Stimulated activated CD4-positive, alpha-beta T cell treated with anti-CD3 and anti-CD28 coated beads, Interleukin-1b, Interleukin-23, amount 100 ng/mL, for 1 hour (primary cell): ENCODE measurements at places on chromosomes 5 and 9.

DNA sequence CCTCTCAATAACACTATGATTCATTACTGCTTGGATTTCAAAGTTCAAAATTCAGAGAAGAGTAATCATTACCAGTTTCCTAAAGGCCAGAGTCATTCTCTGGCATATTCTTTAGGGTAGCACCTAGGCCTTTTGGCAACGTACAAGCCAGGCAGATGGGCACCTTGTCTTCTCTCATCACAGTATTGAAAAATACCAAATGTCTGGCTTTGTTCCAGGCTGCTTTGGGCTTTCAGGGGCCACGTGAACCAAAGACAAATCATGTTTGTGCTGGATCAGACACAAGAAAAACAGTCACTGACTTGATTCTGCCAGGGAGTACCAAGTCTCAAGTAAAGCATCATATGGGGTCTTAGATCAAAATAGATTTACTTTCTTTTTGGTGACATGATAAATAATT lies 15.5 kb downstream of the MEGF9 start:
- DNase-seq, result no peak

- no peak for DNase-seq
Measured at GRCh38 chr9:18941060-18941740, 91.8 kb downstream of the SAXO1 start.

DNA sequence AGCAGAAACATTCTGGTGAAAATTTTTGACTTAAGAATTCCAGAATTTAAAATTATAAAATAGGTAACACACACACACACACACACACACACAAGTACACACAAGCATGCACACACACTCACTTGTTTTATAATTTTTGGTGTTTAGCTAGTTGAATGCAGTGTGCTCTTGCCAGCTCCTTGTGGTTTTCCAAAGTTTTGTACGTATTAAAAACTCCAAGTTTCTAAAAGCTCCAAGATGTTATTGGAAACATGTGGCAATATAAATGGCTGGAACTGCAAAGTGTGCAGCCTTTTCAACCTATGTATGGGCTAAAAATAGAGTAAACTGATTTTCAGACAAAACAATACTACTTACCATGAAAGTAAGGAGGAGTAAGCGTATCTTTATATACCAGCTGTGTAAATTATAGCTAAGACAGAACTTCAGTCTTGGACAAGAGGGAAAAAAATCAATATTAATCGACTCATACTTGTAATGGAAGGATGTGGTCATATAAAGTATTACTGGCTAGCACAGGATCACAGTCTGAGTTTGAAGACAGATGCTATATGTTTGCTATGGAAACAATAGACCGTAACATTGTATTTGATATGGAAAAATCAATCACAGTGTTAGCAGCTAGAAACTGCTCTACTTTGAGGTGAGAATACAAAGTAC lies 727.1 kb upstream of the GRAMD2B start:
- no peak for DNase-seq

DNA sequence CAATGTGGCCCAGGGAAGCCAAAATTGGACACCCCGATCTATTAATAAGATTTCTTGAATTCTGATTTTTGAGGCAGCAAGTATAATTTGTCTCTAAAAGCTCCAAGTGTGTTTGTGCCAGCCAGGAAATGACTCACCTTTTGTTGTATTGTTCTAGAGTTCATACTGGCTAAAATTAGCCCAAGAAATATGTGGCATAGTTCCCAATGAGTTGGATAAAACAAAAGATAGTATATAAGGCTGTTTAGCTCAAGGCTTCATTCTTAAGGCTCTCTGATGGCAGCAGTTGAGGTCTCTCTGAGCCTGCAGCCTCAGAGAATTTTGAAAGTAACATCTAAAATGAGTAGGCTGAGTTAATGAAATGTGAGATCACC lies 21.6 kb downstream of the HMGXB3 start:
- DNase-seq, result no peak

- no peak for DNase-seq
Measured at GRCh38 chr5:6717247-6717646, 4.0 kb downstream of the TENT4A start.

GRCh38 chr9:89356782-89357181 lies 38.5 kb downstream of the SECISBP2 start:
- no peak for DNase-seq

GRCh38 chr5:151464101-151464500 lies 16.7 kb downstream of the SLC36A1 start:
- DNase-seq, result no peak

DNA sequence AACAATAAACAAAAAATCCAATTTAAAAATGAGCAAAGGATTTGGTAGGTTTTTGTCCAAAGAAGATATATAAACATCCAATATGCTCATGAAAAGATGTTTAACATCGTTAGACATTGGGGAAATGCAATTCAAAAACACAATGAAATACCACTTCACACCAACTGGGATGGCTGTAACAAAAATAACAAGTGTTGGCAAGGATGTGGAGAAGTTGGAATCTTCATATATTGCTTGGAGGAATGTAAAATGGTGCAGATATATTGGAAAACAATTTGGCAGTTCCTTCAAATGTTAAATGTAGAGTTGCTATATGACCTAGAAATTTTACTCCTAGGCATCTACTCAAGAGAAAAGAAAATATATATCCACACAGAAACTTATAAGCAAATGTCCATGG lies 224.3 kb downstream of the AUH start:
- DNase-seq, result no peak

DNA sequence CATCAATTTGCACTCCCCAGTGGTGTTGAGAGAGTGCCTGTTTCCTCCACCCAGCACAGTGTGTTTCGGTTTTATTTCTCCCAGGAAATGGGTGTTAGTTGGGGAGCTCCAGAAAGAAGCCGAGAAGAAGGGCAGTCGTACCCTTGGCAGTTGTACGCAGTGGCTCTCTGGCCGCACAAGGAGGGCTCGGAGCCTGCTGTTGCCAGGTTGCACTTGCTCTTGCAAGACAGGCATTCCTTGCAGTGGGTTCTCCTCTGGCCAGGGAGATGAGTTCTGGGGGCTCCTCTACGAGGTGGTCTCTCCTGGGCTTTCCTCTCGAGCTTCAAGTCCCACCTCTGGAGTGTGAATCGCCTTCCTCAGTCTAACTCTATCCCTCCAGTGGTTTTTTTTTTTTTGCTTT lies 29.1 kb downstream of the QRFP start:
- DNase-seq, result no peak

DNA sequence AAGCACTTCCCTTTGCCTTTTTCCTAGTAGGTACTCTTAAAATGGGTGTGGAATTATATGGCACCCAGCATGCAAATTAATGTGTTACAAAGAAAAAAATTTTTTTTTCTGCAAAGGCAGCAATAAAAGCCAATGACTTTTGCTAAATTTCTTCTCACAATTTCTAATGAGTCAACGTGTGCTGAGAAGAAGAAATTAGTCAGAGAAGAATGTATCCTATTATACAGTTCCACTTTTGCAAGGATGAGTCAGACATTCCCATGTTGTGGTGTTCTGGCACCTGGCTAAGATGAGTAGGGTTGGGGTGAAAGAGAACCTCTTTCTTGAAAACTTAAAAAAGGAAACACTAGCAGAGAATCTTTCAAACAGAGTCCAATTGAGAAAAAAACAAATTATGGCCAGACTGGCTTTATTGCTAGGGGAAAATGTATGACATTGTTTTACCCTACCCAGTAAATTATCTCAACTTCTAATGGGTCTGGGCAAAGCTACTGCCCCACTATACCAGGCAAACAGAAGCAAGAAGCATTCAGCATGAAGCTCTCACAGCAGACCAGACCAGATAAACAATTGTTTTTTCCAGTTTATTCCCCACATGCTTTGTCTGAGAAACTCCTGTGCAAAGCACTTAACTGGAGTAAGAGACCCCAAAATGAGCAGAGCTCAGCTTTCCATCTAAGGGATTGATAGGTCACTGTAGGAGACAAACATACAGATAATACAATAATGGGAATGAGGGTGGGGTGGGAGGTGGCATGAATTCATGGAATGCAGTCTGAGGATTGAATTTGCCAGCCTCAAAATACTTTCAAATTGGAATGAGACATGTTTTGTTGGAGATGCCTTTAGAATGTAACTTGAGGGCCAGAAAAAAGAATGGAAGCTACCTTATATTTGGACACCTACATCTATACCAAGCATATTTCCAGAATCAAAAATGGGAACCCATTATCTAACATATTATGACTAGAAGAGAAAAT lies 220.8 kb upstream of the RFX3 start:
- DNase-seq, result no peak

DNA sequence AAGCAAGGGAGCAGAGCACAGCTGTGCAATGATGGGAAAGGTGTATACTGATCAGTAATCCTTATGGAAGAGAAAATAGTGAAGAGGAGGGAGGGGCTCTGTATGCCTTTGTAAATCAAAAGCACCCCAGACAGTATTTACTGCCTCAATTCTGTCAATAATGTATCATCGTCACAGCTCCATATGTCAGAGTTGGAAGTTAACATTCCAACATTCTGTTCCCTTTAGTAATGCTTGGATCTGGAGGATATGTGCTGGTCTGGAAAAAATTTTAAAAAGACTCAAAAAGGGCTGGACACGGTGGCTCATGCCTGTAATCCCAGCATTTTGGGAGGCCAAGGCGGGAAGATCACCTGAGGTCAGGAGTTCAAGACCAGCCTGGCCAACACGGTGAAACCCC lies 310.4 kb downstream of the ACTL7B start:
- no peak for DNase-seq

GRCh38 chr9:110606179-110606790 lies 26.7 kb upstream of the SVEP1 start:
- no peak for DNase-seq

- no peak for DNase-seq
Measured at GRCh38 chr5:42875785-42876374, 64.2 kb upstream of the SELENOP start.

DNA sequence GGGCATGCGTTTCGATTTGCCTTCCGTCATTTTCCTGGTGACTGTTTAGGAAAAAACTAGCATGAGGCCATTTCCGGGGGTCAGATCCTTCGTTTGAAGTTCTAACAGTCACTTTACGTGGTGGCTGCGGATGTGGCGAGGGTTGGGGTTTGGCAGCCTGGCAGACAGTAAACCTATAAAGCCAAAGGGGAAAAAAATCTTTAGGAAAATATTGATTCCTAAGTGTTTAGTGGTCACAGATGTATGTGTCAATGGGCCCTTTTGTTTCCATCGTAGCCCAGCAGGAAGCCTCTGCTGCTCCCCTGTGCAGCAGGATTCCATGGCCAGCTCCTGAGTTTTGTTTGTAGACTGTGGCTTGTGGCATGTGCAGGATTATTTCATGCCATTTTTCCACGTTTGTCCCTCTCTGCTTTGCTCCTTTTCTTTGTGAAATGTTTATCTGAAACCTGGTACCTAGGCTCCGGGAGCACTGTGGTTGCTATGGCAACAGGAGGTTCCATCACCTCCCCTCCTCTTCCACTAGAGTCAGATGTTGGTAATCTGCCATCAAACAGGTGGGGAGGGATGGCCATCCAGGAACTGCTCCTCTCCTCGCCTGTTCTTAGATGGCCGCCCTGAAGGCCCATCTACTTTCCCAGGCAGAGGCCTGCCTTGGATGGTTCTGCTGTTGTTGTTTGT lies 202.3 kb downstream of the AOPEP start:
- no peak for DNase-seq

DNA sequence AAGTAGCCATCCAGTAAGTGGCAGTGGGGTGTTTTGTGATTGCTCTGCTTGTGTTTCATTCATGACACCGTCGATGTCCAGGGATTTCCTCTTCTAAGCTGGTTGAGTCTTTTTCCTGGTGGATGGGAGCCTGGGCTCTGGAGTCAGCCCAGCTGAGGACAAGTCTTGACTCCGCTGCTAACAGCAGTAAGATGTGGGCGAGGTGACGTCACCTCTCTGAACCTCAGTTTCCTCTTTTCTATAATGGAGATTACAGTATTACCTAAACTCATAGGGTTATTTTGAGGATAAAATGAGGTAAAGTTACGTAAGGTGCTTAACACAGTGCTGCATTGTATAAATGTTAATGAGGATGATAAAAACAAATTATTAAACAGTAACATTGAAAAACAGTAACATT lies 21.3 kb downstream of the FGF1 start:
- DNase-seq, result no peak

- no peak for DNase-seq
Measured at GRCh38 chr9:130284249-130284625, 18.7 kb downstream of the HMCN2 start.

GRCh38 chr5:153276151-153276550 lies 214.3 kb upstream of the GRIA1 start:
- no peak for DNase-seq

- no peak for DNase-seq
Measured at GRCh38 chr5:135309391-135310327, 89.4 kb downstream of the MACROH2A1 start.

DNA sequence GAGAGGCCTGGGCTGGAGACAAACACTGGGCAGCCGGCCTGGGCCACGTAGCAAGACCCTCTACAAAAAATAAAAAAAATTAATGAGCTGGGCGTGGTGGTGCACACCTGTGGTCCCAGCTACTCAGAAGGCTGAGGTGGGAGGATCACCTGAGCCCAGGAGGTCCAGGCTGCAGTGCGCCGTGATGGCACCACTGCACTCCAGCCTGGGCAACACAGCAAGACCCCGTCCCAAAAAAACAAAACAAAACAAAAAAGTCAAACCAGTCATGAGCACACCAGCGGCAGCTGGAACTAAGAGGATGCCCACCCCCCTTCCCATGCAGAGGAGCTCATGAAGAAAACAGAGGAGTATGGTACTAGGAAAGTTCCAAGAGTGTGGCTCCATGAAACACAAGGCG lies 2.2 kb upstream of the UBAC1 start:
- no peak for DNase-seq

DNA sequence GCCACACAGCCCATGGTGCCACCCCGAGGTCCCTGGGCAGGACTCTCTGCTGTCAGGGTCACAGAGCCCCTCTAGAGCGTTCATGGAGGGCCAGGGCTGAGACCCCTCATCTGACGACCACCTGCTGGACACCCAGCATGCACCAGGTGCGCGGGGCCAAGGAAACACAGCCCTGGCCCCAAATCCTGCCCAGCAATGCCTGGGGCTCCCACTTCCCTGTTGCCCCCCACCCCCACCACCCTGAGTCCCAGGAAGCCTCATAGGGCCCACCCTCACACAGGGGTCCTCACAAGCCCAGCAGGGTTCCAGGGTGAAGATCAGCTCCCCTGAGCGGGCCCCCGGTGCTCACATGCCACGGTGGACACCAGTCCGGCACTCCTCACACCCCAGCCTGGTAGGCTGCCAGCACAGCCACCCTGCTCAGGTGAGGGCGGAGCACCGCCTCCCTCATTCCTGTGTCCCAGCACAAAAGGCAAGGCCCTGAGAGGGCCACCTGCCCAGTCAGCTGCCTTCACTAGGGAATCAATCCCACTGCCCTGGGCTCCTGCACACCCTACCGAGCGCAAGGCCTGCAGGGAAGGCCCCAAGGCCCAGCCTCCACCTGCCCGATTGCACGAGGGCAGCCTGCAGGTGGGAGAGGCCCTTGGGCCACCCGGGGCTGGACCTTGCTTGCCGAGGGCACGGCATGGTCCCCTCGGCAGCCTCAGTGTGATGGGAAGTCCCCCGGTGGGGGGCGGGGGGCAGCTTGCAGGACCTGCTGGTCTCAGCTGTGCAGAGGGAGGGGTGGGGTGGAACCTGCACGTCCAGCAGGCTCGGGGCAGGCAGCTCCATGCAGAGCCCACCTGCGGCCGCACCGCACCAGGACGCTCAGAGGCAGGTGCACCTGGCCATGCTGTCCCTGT lies 56.4 kb upstream of the UBAC1 start:
- DNase-seq, result no peak

- no peak for DNase-seq
Measured at GRCh38 chr5:90440644-90441043, 31.1 kb upstream of the CETN3 start.
